H54 (cell line): ENCODE measurements at places on chromosomes 1 and 21.

DNA sequence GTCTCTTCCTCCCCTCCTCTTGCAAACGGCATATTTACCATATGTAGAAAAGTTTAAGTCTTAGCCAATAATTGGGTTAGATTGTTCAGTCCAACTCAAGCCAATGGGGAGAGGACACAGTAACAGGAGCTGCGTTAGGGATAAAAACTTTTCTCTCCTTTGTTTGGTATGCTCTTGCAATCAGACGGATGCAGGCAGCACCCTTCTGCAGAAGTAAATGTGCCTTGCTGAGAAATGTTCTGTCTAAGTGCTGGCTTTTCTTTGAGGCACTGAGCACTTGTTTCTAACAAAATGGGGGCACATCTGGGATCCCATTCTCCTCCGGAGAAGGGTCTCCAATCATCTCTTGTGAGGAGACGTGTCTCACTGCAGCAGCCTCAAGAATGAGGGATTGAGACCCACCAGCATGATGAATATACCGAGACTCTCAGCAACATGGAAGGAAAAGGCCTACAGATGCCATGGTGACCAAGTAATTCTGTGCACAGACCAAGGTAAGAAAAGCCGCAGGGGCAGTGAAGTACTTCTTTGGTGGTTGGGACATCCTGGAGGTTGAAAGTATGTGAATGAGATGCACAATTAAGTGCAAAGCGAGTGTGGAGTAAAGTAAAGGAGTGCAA, 20.7 kb upstream of the GNG4 start:
- no peak for DNase-seq

GRCh38 chr1:26280333-26281042, 602 bp downstream of the SH3BGRL3 start:
- peak; percentile 55 for DNase-seq

DNA sequence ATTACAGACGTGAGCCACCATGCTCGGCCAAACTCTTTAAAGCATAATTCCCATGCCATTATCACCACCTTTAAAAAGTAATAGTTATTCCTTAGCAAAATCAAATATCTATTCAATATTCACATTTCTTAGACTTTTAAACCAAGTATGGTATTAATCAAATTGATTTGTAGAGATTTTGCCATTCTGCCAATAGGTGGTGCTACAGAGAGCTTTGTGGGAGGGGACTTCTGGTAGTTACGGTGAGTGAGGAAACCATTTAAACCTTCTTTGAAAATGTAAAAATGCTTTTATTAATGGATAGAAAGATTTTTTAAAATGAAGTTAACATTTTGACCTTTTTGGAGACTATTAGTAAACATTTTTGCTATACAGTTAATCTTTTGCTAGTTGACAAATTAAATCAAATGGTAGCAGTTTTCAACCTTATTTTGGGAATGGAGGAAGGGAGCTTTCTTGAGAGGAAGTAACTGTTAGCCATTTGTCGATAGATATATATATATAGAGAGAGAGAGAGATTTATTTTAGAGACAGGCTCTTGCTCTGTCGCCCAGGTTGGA, 19.3 kb downstream of the IARS2 start:
- no peak for DNase-seq

- DNase-seq, result no peak
These were observed 5.2 kb upstream of the ZNF678 start for GRCh38 chr1:227557962-227558725.

DNA sequence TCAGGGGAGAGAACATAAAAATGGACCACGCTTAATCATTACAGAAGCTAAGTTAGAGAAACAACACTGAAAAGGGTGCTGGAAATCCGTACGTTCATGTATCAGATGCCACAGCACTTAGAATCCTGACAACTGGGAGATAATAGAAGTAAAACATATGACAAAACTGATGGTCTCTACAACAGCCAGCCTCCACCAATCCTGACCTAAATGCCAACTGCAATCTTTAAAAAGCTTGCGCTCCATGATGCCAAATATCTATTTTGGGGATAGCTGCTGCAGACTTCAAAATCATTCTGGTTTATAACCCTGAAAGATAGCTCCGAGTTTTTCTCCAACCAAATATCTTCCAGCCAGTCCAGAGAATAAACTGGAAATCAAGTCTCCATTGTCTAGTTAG, 178.3 kb downstream of the RERE start:
- DNase-seq, result no peak

DNA sequence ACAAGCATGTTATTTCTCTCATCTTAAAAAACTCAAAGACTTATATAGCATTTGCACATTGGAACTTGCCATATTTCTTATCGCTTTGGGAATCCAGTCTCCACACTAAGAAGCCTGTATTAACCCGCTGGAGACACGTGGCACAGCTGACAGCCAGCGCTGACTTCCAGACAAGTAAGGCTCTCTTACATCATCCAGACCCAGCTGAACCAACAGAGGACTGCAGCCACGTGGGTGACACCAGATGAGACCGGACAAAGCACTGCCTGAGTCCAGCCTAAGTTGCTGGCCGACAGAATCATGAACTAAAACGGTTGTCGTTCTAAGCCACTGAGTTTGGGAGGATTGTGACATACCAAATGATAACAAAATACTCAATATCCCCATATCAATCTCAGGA, 6.3 kb upstream of the CD247 start:
- DNase-seq, result no peak
